ENCODE measurements at places on chromosomes 3 and 15.

- DNase-seq: no peak
Observed at GRCh38 chr3:81302045-81302444, 459.4 kb downstream of the GBE1 start.

- no peak for DNase-seq
Observed at GRCh38 chr3:8822141-8822540, 52.7 kb upstream of the OXTR start.

DNA sequence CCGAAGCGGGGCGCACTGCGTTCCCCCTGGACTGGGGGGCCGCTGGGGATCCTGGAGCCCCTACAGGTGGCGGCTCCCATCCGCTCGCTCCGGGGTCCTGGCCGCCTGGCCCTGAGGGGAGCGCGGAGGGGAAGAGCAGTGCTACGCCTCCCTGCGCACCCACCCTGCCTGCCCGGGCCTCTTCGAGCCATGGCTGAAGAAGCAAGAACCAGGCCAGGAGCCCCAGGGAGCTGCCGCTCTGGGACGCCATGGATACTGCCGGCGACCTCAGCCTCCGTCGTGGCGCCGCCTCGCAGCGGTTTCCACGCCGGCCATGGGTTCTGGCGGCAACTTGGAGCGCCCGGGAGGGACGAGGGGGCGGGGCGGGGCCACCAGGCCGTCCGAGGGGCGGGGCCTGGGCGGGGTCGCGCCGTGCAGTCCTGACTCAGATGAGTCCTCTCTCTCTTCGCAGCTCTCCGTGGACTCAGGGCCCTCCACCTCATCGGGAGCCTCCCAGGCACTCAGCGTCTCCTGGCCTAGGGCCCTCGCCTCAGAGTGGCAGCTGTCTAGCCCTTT lies 50.9 kb downstream of the MYL3 start:
- no peak for DNase-seq

- no peak for DNase-seq
Observed at GRCh38 chr3:48879994-48880377, 18.7 kb downstream of the SLC25A20 start.

- no peak for DNase-seq
Observed at GRCh38 chr3:37591116-37591781, 270.4 kb upstream of the CTDSPL start.

DNA sequence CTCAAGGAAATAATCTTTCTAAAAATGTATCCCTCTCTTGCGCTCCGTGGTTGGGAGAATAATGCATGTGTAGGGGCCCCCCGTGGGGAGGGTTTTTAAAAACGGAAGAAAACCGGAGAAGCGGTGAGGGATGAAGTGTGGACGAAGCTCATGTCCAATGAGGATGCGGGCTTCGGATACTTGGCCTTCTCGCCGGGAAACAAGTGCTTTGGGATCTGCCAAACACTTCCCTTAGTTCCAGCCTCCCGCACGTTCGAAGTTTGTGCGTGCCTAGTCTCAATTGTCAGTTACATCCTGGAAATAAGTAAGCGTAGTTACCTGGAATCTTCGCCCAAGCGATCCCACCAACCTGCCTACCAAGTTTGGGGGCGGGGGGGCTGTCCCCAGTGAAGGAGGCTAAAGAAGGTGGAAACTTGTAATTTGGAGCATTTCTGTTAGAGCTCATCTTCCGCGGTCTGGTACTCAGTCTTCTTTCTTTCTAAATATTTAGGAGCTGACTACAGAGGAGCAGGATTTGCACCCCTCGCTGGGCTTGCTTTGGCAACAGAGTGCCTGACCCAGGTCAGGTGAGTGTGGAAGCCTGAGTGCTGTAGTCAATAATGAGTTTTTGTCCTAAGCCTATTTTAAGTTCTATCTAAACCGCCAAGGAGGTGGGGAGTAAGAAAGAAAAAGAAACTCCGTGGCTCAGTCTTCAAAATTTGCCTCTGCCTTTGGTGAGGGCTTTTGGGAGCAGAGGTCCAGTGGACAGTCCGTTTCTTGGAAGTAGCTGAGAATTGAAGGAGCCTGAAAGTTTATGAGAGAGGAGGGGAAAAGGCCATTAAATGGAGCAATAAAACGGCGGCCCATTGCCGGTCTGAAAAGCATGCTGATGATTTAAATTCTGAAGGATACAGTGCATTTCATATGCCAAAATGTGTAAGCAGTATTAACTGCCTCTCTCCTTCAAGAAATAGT lies 1.1 kb downstream of the ITPR1 start:
- DNase-seq: no peak

DNA sequence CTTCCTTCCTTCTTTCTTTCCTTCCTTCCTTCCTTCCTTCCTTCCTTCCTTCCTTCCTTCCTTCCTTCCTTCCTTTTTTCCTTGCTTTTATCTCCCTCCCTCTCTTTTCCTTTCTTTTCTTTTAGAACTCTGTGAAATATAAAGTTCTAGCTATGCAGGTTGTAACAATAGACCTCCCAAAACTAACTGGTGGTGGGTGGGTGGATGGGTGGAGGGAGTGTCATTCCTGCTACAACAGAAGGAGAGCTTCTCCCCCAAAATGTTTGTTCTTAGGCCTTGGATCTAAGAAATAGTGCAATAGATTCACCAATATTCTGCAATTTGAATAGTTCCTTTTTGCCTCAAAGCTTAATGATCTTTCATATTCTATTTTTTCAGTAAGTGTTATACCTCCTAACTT lies 215.9 kb downstream of the GAP43 start:
- DNase-seq: no peak

- DNase-seq: no peak
Observed at GRCh38 chr15:81108427-81108826, 25.6 kb upstream of the CFAP161 start.
